ENCODE measurements at places on chromosomes 7 and 10.

DNA sequence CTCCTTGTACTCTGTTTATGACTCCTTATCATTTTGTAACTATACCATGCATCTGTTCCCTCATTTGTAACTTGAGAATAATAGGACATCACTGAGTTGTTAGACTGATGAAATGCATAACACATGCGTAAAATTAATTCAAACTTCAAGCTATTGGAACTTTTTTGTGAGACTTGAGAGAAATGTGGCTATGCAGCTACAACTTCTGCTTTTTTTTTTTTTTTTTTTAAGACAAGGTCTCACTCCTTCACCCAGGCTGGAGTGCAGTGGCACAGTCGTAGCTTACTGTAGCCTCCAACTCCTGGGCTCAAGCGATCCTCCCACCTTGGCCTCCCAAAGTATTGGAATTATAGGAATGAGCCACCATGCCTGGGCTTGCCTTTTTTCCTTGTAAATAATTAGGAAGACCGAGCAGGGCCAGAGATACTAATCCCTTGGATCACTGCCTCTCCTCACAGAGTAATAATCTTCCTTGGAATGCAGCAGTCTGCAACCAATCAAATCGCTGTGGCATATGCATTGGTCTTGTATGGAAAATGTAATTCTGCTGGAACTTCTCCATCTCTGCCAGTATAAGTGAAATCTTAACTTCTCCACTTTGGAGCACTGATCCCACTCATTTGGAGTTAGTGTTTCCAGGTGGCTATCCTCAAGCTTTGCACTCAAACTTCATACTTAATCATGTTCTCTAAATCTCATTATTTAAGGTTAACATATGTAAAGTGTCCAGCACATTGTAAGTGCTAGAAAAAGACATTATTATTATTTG, 2.0 kb upstream of the PANK1 start:
- peaks cover 42% of the 10 kb centered on the region for H3K27me3 ChIP-seq
- DNase-seq = no peak
- H3K4me1 ChIP-seq = peaks cover 14% of the 10 kb centered on the region
- H3K4me3 ChIP-seq = peak overlapping the region; percentile 5
- no peak overlapping the region for H3K27ac ChIP-seq
- H3K36me3 ChIP-seq = no peaks in the 10 kb centered on the region

- no peak overlapping the region for H3K4me3 ChIP-seq
- H3K27ac ChIP-seq = no peak overlapping the region
- H3K36me3 ChIP-seq = no peaks in the 10 kb centered on the region
- H3K4me1 ChIP-seq = no peaks in the 10 kb centered on the region
- peaks cover 7% of the 10 kb centered on the region for H3K27me3 ChIP-seq
Measured at GRCh38 chr10:116671274-116671926, 50.6 kb downstream of the PNLIPRP2 start.

- H3K4me3 ChIP-seq = no peak overlapping the region
- DNase-seq = peak; percentile 25
- peak overlapping the region; percentile 10 for H3K27ac ChIP-seq
Measured at GRCh38 chr10:43204943-43205671, 61.8 kb downstream of the RASGEF1A start.

DNA sequence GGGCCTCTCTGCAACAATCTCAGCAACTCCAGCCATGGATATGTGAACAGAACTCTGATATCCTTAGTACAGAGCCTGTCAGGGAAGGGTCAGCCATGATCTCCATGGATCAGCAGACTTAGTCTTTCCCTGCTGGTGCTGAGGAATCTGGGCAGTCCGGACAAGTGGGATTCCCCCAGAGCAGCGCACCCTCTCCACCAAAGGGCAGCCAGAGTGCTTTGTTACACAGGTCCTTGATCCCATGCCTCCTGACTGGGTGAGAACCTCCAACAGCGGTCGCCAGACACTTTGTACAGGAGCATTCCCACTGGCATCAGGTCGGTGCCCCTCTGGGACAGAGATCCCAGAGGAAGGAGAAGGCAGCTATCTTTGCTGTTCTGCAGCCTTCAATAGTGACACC, 38.9 kb downstream of the TPK1 start:
- no peaks in the 10 kb centered on the region for H3K27me3 ChIP-seq
- no peak overlapping the region for H3K4me3 ChIP-seq
- H3K4me1 ChIP-seq = peaks cover 37% of the 10 kb centered on the region
- DNase-seq = no peak
- no peak overlapping the region for H3K27ac ChIP-seq

DNA sequence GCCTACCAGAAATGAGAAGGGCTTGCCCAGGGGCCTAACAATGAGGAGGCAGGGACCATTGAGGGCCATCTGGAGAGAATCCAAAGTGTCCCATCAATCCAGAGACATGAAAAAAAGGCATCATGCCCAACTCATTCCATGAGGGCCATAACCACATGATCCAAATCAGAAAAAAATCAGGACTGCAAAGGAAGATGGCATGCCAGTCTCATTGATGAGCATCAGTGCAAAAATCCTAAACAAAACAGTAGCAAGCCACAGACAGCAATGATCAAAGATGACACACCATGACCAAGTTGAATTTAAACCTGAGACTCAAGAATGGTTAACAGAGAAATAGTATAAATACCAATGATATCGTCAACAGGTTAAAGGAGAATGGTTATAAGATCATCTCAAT, 7.0 kb upstream of the CYP3A4 start:
- DNase-seq = no peak
- no peak overlapping the region for H3K27ac ChIP-seq
- peaks cover 15% of the 10 kb centered on the region for H3K4me1 ChIP-seq

DNA sequence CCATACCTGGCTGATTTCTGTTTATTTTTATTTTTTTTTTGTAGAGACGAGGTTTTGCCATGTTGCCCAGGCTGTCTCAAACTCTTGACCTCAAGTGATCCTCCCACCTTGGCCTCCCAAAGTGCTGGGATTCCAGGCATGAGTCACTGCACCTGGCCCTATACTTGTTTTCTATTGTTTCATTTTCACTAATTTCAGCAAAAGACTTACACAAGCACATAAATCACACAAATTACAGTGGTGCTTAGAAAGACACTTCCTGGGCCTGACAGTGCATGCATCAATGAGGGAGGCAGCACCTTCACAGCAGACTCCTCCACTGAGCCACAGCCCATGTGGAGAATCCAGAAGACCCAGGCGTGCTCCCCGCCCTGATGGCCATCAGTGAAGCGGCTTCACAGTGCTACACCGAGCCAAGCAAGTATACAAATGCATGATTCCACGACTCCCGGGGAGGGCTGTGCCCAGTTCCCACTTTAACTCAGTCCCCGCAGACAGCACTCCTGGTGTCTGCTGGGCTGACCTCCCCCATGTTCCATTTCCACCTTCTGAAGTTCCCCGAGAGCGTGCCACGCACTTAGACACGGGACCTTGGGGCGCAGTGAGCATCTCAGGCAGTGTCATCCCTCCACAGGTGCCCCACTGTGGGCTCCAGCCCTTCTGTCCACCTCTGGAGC, 20.6 kb downstream of the PITRM1 start:
- no peak for DNase-seq
- no peak overlapping the region for H3K4me3 ChIP-seq
- H3K4me1 ChIP-seq = peaks cover 6% of the 10 kb centered on the region
- no peaks in the 10 kb centered on the region for H3K27me3 ChIP-seq

DNA sequence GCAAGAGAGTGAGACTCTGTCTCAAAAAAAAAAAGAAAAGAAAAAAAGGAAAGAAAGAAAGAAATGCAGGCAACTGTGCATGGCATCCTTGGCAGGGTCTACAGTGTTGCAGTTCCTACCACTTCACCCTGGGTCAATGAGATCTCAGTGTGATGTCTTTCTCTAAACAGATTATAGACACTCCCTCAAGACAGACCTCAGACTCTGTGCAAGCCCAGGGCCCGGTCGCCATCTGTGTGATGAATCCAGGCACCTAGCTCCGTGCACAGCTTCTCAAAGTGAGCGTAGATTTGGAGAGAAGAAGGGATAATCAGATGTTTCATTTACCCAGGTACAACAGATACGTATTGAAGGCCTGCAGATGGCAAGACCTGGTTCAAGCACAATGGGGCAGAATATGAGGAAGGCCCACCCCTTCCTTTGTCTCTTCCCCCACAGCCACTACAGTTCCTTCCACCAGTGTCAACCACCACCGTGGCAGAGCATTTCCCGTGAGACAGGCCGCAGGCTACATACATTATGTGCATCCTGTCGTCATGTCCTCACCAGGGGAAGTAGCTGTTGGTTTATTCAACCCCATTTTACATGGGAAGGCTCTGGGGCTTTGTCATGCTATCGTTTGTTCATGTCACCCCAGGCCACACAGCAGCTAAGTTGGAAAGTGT, 471.7 kb upstream of the GALNT17 start:
- peak; percentile 41 for DNase-seq
- peaks cover 2% of the 10 kb centered on the region for H3K36me3 ChIP-seq
- H3K27me3 ChIP-seq = no peaks in the 10 kb centered on the region
- peaks cover 35% of the 10 kb centered on the region for H3K4me1 ChIP-seq
- peak overlapping the region; percentile 85 for H3K27ac ChIP-seq

- H3K4me3 ChIP-seq = peak overlapping the region; percentile 58
- peak overlapping the region; percentile 76 for H3K27ac ChIP-seq
- no peak for DNase-seq
- H3K27me3 ChIP-seq = no peaks in the 10 kb centered on the region
- H3K4me1 ChIP-seq = peaks cover 47% of the 10 kb centered on the region
Measured at GRCh38 chr10:70981936-70982335, 93.6 kb upstream of the PCBD1 start.

DNA sequence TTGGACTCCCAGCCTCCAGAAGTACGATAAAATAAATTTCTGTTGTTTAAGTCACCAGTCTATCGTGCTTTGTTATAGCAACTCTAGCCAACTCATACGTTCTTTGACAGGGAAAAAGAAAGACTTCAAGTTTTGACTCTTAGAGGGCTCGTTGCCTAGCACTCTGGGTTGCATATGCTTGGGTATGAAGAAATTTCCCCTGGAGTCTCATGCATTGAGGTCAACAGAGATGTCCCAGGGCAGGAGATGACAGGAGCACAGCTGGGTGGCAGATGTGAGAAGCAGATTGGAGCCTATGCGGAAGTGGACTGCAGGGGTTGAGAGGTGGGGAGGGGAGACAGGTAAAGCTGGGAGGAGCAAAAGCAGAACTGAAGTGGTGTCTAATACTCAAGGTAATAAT, 63.3 kb upstream of the JAZF1 start:
- no peak overlapping the region for H3K27ac ChIP-seq
- no peak overlapping the region for H3K4me3 ChIP-seq
- peaks cover 9% of the 10 kb centered on the region for H3K4me1 ChIP-seq
- no peaks in the 10 kb centered on the region for H3K27me3 ChIP-seq

DNA sequence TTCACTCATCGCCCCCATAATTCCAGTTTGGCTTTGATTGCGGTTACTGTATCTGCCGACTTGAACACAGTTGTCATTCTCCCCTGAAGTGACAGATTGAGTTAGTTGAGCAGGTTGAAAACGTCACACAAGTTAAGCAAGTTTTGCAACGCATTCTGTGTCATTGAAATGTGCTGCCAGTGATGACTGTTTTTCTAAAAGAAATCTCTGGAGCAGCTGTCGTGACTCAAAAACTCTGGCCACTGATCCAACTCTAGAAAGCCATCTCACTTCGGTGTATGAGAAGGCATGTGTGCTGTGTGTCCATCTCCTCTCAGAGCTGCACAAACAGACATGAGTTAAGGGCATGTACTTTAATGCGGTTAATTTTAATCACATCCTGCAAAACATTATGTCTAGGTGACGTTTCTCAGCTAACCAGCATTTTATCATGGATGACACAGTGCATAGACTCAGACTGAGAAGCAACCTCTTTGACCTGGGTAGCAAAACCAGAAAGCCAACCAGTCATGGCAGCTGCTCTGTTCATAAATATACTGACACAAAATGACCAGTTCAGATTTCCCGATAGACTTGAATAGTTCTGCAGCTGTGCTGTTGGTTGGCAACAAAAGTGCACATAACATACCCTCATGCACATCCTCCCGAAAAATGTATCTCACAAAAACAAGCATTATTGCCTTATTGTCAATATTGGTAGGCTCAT, 69.3 kb downstream of the CSTF2T start:
- no peaks in the 10 kb centered on the region for H3K36me3 ChIP-seq
- no peaks in the 10 kb centered on the region for H3K4me1 ChIP-seq
- no peak for DNase-seq
- no peak overlapping the region for H3K27ac ChIP-seq
- peaks cover 9% of the 10 kb centered on the region for H3K27me3 ChIP-seq
- no peak overlapping the region for H3K4me3 ChIP-seq

DNA sequence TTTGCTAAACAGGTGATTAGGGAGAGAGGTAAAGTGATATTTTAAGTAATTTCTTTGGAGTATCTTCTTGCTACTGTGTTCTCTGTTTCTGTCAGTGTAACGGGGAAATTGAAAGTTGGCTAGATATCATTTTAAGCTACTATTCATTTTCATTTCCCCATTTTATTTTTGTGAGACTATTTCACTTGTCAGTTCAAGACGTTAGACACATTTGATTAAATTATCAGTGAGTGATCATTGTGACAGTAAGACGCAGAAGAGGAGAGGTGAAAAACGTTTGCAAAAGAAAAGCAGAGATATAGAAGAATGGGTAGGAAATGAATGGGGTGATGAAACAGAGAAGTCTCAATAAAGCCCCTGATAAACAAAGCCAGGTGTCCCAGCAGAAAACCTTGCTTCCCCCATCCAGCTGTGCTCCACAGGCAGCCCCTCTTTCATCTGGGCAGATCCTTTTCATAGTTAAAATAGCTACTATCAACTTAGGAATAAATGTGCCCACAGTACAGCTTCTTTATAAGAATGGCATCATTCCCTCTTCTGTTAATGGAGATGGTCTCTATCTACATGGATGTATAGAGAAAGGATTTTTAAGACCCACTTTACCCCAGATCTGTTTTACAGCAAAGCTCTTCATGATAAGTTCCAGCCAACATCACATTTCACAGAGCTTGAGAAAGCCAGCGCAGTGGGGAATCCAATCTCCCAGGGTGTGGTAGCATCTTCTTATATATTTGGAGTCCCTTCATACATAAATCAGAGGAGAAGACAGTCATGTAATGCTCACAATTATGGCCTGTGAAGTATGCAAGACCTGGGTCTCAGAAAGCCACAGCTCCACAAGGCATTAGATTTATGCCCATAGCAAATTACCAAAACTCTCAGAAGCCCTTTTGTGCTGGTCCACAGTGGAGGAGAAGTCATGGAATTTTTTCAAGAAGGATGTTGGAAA, 138.1 kb upstream of the ITGB1 start:
- no peak overlapping the region for H3K27ac ChIP-seq
- DNase-seq = no peak
- H3K27me3 ChIP-seq = no peaks in the 10 kb centered on the region
- H3K36me3 ChIP-seq = peaks cover 3% of the 10 kb centered on the region
- H3K4me1 ChIP-seq = peaks cover 27% of the 10 kb centered on the region

GRCh38 chr7:30465046-30465810, 13.4 kb downstream of the NOD1 start:
- H3K36me3 ChIP-seq = peaks cover 13% of the 10 kb centered on the region
- no peak for DNase-seq
- H3K4me3 ChIP-seq = no peak overlapping the region
- no peaks in the 10 kb centered on the region for H3K27me3 ChIP-seq
- peaks cover 39% of the 10 kb centered on the region for H3K4me1 ChIP-seq

- H3K36me3 ChIP-seq = no peaks in the 10 kb centered on the region
- no peak overlapping the region for H3K4me3 ChIP-seq
- H3K27ac ChIP-seq = no peak overlapping the region
- H3K4me1 ChIP-seq = no peaks in the 10 kb centered on the region
- H3K27me3 ChIP-seq = peaks cover 56% of the 10 kb centered on the region
Measured at GRCh38 chr7:118151671-118152070, 32.3 kb upstream of the LSM8 start.

- no peaks in the 10 kb centered on the region for H3K4me1 ChIP-seq
- DNase-seq = no peak
- H3K36me3 ChIP-seq = no peaks in the 10 kb centered on the region
- no peak overlapping the region for H3K27ac ChIP-seq
- no peaks in the 10 kb centered on the region for H3K27me3 ChIP-seq
- H3K4me3 ChIP-seq = no peak overlapping the region
Measured at GRCh38 chr10:77070346-77070745, 567.3 kb downstream of the KCNMA1 start.

Measured in central memory CD8-positive, alpha-beta T cell (primary cell).